Omental fat pad (tissue), 4 donors: ENCODE measurements at places on chromosomes 5 and 9. TPM values are rescaled to one million over a fixed set of nuclear protein-coding genes. Genes with fewer than 3 reads are reported as not detected.

- DNase-seq: no peak
Measured at GRCh38 chr9:114880291-114880745, 50.1 kb downstream of the TNFSF8 start.

DNA sequence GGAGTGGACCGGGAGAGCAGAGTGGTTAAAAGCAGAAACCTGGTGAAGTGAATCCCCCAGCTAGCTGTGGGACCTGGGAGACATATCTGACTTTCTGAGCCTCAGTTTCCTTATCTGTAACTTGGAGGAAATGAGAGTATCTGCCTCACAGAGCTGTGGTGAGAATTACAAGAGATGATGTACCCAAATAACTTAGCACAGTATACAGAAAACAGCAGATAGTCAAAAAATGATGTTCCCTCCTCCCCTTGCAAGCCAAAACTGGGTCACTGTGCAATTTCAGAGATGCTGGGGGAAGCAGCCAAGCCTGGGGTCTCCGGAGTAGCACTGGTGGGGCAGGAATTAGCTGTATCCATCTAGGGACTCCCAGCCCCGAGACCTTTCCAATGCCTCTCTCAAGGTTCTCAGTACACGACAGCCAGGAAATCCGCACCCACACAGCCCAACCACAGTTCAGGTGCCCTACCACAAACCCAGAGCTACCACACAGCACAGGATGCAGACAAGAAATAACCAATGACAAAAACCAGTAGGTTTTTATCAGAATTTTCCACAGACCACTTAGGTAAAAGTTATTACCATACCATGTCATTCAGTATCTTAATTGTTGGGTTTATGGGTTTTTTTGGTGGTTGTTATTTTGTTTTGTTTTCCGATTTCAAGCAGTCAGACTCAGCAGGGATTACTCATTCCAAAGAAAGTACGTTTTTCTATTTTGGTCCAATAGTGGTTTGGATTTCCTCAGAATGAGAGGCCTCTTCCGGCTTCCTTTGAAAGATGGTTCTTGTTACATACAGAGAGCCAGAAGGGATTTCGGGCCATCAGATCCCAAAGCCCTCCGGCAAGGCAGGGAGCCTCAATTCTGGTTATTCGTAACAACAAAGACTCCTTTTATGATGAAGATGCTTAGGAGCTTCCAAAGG is 4.9 kb upstream of the HRH2 start:
- no peak for DNase-seq

DNA sequence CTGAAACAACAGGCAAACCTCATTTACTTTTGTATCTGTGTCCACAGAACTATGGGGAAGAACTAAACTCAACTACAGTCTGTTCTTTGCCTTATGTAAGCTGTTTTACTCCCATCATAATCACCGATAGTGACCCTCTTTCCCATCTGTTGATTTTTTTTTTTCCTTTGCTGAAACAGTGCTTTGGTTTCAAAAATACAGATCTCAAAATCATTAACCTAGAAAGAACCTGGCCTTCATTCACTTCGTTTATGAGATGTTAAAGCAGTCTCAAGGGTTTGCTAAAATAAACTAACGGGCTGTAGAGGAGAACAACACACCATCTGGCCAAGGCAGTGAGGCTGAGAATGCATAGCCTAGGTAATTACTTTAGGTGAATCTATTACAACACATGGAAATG is 706.6 kb upstream of the ZNF608 start:
- DNase-seq: no peak

- no peak for DNase-seq
Measured at GRCh38 chr5:179345183-179345432, 153 bp downstream of the ADAMTS2 start.

Gene ARHGEF39
- 0.65 TPM for total RNA-seq

Gene SGCD
- 2.5 TPM for total RNA-seq

Gene GDF9
- total RNA-seq: 0.24 TPM

GRCh38 chr9:129140397-129141065 is 29.3 kb downstream of the PTPA start:
- DNase-seq: no peak

DNA sequence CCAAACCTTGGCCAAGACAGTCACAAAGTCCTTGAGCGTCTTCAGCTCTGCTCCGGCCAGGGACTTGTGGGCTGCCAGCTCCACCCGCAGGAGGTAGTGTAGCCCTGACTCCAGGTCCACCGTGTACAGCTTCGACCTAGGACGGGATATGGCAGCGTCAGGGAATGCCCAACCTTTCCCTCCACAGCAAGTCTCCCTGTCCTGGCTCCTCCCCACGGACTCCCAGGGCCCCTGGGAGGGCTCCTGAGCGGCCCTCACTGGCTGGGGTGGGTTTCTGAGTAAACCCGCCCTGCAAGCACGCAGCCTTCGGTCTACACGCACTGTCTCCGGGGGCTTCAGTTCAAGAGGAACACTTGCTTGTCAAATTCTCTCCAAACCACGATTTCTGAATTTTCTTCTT is 13.7 kb upstream of the LHX3 start:
- DNase-seq: no peak

DNA sequence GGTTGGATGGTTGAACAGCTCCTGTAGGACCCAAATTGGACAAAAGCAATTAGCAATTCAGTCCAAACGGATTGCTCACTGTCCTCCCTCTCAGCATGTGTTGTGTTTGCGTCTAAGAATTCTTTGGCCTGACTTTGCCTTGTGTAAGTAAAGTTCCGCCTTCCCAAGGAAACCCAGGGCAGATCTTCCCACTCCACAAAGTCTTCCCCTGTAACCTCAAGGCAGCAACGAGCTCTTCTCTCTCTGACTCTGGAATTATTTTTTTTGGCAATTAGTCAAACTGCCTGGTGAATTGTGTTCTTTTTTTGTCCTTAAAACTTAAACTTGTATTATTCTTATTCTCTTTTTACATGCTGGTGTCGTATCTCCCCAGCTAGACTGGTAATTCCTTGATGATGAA is 20.7 kb upstream of the BASP1 start:
- no peak for DNase-seq

DNA sequence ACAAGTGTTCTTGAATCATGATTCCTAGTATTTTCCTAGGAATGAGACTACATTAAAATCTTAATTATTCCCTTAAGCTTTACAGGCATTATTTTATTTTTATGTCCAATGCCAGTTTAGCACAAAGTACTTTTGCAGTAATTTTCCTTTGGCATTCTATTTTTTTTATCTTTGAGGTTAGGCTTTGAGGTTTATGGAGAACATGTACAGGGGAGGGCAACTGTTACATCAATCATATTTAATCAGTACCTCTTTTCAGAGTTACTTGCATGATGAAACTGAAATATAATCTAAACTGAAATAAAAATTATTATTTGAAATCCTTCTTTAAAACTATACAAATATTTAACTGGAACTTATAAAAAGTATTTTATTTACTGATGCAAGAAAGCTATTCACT is 118.2 kb upstream of the MPDZ start:
- no peak for DNase-seq

DNA sequence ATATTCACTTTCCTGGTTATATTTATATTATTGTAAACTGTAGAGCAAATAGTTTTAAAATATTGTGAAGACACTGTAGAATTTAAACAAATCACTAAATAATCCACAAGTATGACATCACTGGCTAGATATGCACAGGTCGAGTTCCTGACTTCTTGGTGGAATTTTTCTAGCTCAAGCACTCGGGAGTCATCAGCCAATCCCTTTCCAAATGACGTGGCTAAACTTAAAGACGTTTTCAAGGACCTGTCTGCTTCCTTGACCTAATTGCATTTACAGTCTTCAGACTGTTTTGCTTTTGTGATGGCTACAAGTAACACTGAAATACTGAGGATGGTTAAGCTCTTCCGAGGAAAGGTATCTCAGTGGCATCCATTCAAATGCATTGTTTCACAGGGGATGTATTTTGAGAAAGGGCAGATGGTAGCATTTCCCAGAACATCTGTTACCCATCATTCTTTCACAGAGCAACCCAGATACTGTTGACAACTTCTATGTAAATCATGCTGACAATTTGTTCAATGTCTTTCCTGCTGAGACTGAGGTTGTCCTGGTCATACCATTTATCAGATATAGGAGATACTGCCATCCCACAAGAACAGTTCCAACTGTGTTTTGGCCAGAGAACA is 262.8 kb downstream of the CDH10 start:
- DNase-seq: no peak

DNA sequence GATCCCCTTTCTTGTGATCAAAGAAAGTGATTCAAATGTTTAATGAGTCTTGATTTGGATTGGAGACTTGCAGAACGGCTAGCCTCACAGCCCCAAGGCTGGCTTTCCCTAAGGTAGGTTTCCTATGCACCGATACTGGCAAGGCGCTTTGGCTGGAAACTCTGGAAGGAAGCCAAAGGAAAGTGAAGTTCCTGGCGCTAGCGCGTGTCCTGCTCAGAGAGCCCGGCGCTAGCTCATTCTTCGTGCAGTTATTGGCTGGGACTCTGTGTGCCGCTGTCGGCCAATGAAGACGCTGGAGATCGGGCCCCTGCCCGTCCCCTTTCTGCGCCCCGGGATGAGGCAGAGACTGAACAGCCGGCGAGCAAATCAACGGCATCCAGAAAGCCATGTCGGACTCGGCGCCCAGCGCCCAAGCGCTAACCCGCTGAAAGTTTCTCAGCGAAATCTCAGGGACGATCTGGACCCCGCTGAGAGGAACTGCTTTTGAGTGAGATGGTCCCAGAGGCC is at the start of gene PCDHGC3:
TSS of gene PCDHGC3 (plus strand) at position 342 of the 507 bp plus-strand sequence. CDS start at position 493, 151 bp downstream.
- DNase-seq: peak; percentile 61

DNA sequence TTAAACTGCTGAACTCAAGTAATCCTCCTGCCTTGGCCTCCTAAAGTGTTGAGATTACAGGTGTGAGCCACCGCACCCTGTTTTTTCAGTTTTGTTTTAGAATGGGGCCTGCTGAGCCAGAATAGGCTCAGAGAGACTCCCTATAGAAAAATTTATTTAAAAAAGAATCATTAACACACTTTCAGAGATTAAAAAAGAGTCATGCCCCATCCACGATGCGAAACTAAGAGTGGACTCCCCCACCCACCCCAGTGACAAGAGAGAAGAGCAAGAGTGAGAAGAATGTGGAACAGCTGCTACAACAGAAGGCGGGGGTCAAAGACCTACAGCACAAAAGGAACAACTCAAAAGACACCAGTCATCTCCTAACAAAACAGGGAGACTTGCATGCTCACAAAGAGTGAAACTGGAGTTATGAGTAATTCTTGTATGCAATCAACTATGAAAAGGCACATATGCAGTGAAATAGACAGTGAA is 47.2 kb downstream of the GLDC start:
- DNase-seq: no peak

DNA sequence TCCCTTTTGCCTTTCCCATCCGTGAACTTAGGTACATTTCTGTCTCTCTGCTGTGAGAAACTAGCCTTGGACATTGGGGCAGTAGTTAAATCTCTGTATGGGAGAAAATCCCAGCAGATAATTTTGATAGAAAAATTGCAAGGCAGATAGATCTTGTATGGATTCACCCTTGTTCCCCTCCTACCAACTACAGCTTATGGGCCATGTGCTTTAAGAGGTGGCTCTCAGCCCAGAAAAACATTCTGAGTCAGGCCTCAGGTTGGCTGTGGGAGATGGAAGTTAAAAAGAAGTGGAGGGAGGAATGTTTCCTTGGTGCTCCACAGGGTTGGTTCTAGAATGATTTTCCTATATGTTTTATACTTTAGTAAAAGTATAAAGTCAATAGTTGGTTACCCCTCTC is 1.4 kb upstream of the KDM3B start:
- no peak for DNase-seq

Gene CDC26
- total RNA-seq: 25.1 TPM

GRCh38 chr5:98927242-98927988 is 1.4 kb downstream of the CHD1 start:
- no peak for DNase-seq

- no peak for DNase-seq
Measured at GRCh38 chr9:126330536-126330935, 3.9 kb downstream of the MVB12B start.

Gene THOC3
- total RNA-seq: 18.9 TPM

GRCh38 chr9:638152-638551 is 203.3 kb upstream of the DMRT1 start:
- no peak for DNase-seq

Gene KCNT1
- total RNA-seq: 0.24 TPM

DNA sequence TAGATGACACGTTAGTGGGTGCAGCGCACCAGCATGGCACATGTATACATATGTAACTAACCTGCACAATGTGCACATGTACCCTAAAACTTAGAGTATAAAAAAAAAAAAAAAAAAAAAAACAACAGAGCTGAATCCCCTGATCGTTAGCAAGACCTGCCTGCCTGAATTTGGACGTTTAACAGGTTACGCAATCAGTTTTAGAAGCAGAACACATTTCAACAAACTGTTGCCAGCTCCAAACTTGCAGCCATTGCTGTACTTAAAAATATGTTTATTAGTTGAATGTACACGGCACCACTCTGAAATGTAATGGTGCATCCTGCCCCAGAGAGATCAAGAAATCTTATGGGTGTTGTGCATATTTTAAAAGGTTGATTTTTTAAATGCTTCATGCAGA is 680.0 kb downstream of the TLE4 start:
- DNase-seq: no peak

DNA sequence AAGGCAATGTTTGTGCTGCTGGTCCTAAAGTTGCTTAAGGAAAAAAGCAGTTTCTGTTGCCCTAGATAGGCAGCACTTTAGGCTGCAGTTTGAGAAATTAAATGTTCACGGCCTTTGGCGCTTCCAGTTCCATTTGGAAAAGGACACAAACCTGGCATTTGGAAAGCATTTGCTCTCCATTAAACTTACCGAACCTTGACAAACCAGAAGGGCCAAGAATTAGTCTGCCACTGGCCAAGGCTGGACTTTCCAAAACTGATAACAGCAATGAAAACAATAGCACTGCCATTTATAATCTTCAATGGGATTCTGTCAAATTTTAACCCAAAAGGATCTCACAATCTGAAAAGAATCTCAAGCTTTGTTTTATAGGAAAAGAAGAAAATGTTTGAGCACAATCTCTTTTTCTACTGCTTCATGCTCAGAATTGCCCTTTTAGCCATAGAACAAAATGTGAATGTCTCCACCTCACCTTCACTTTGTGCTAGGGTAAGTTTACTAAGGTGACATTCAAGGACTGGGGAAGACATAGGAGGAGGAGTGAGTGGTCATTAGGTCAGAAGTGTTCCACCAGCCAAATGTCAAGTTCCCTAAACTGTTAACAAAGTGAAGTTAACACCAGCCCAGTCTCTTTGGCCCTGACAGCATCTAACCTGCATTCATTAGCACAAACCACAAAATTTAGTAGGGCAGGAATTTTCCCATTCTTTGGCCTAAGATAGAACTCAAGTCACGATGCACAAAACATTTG is 583.4 kb upstream of the DMAC1 start:
- DNase-seq: no peak

Gene CFAP157
- not detected for total RNA-seq

Gene IFNE
- 1.7 TPM for total RNA-seq
